Right forelimb (tissue), 1 donor: ENCODE measurements at places on chromosomes 5 and 9.

DNA sequence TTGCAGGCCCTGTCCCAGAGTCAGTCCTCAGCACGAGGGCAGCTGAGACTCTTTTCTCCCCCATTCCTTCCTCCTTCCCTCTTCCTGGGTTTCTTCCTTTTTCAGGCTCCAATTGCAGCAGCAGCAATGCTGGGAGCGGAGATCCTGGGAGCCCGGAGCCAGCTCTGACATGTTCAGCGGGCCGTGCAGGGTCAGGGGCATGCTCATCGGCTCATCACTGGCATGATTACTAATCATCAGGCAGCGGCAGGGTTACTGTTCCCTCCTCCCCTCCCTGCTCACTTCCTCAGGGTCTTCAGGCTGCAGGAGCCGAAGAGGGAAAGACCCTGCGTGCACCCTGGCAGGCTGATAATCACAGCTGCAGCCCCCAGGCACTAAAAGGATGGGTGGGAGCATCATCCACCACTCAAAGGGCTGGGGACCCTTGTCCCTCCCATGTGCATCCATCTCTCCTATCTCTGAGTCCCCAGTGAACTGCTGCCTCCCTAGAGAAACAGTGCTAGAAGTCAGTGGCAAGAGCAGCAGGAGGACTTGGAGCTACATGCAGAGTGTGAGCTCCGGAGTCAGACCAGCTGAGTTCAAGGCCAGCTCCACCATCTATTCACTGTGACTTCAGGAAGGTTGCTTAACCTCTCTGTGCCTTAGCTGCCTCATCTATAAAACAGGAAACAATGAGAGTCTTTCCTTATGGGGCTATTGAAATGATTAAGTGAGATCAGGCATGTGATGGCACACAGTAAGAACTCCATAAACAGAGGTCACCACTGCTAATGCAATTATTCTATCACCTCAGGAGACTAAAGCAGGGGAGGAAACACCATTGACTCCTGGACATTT, 7.8 kb upstream of the KCNIP1 start:
- DNase-seq, result no peak

DNA sequence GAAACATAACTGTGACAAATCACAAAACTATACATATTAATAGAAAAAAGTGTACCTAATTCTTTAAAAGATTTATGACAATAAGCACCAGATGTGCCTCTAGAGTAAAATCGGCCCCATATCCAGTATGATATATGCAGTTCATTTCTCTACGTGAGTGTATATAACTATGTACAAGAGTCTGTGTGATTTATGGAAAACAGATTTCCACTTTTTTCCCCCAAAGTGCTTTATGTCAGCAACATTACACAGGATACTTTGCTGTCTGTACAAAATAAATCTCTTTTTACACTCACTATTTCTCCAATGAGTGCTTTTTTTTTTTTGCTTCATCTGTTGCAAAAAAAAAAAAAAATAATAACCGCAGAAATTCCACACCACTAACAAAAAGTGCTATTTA, 298.8 kb upstream of the RFX3 start:
- no peak for DNase-seq

DNA sequence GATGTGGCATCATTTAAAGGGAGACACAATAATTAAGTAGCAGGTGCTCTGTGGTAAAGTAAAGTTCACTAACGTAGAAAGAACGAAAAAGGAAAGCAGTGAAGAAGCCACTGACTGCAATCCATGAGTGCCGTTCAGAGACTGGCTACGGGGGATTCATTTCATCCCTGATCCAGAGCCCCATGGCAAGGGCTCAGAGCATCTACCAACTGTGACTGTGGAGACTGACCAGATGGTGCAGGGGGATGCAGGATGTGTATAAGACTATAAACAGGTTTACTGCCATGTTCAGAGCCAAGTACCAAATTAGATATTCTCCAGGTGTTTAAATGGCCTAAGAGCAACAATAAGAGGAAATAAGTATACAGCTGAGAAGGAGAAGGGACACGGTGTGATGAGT, 47.7 kb downstream of the MARCHF11 start:
- DNase-seq, result no peak

GRCh38 chr9:7169717-7170389, 412.1 kb downstream of the KDM4C start:
- DNase-seq, result no peak

GRCh38 chr5:120252839-120253238, 211.3 kb upstream of the PRR16 start:
- DNase-seq, result no peak

GRCh38 chr5:173315495-173316338, 12.5 kb downstream of the STC2 start:
- peak; percentile 67 for DNase-seq

DNA sequence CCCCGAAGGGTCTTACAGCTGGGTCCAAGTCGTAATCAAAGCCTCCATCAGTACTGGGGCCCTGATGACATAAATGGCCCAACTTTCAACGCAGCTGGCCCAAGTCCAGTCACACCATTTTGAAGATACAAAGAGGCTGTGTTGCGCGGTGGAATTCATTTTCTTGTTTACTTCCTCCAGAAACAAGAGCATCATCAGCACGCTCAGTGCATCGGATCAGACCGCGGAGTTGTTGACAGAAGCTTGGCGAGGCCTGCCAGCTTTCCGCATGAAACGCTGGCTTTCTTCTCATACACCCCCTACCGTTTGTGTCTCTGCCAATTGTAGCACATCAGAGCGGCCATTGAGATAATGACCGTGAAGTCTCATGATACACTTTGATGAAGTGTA, 101.7 kb upstream of the SPATA31D4 start:
- peak; percentile 82 for DNase-seq

DNA sequence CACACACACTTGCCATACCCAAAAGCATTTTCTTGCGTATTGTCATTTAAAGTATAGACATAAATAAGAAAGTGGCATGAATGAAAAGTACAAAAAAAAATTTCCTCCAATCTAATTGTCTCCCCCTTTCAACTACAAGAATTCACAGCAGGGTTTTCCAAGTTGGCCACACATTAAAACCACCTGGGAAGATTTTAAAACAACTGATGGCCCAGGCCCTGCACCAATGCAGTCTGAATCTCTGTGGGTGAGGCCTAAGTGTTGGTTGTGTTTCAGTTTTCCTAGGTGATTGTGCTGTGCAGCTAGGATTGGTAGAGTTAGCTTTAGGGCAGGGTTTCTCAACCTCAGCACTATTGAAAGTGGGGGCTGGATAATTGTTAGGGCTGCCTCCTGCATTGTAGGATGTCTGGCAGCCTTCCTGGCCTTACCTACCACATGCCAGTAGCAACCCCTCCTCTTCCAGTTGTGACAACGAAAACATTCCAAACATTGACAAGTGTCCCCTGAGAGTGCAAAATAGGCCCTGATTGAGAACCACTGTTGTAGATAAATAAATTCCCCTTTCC, 337.1 kb downstream of the KIAA0825 start:
- DNase-seq, result no peak

- no peak for DNase-seq
Measured at GRCh38 chr5:153043886-153044285, 446.6 kb upstream of the GRIA1 start.

DNA sequence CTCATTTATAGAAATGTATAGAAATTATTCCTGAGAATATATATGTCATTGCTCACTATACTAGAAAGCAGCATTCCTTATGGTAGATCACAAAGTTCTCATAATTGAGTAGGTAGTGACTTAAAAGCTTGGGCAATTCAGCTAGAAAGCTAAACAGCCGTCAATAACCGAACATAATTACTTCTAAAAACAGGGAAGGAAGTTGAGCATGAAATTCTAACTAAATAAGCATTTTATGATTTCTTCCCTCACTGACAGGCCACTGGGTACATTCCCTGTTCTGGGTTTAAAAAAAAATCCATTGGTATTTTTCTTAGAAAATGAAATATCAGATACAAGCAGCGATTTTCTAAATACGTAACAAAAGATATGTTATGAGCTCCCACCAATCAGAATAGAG, 91.1 kb upstream of the DAB2 start:
- DNase-seq, result no peak

DNA sequence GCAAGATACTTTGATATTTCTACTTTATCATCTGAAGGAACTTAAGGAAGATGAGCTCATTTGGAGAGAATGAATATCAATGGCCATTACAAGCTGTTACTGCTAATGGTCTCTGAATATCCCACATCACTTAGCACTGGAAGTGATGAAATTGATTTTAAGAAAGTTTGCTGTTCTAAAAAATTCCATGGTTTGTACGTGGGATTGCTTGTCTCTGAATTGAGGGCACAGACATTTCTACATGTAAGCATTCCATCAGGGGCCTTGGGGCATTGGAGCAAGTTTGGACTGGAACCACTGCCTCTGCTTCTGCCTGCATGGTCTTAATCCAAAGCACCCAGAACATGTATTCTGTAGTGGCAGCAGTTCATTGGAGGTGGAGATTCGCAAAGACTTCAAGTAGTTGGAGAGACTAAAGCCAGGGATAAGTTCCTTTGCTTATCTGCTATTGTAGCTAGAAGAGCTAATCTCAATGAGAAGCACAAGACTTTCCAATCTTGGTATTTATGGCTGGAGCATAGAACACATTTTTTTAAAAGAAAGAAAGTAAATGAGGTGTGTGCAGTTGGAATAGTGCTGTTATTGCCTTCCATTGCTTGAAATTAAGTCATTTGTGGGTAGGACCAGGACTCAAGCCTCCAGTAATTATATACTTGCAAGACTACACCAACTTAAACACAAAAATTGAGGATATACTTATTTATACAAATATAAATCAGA, 424.2 kb downstream of the SPATA31D1 start:
- no peak for DNase-seq

GRCh38 chr5:181221792-181222629, 1.1 kb upstream of the TRIM41 start:
- DNase-seq, result peak; percentile 99

DNA sequence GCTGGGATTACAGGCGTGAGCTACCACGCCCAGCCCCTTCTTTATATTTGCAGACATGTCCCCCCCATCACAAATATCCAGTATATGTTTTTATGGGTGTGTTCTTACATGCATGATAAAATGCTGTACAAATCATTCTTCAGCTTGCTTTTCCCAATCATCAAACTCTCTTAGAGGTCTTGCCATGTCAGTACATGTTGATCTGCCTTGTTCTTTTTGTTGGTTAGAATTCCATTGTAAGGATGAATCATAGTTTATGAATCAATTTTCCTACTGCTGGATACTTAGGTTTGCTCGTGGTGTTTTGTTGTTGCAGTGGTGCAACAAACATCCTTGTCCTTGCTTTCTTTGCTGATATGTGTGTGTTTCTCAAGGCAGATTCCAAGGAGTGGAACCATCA, 79.9 kb upstream of the NEURL1B start:
- no peak for DNase-seq

- DNase-seq, result no peak
Measured at GRCh38 chr5:67160272-67160671, 36.3 kb downstream of the CD180 start.

DNA sequence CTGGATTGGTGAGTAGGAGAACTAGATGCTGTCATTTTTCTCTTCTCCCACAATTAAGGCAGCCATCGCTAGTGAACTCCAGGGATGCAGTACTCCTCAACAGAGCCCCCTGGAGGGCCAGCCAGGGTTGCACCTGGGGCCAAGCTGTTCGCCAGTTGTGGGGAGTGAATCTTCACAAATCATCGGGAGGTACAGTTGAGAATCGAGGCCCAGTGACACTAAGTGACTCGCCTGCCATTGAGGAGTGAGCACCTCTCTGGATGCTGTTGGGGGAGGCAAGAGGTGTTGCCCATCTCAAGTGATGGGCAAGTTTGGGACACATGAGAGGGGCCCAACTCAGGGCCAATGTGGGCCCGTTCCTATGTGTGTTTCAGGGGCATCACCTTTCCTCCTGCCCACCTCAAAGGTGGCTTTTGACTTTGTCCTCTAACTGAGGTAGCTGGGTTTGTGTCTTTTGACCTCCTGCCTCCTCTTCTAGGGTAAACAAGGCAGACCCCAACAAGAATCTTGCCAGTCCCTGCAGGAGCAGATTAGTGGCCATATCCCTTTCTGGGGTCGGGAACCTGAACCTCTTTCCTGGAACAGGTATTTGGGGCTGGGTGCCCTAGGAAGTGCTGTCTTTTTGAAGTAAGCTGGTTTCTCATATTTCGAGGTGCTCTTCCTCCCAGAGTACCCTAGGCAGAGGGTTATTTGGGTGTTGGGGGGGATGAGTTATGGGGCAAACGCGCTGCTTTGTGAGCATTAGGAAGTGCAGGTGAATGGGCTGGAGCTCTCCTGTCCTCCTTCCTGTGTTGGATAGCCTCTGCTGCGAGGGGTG, 181.2 kb downstream of the MACROH2A1 start:
- peak; percentile 37 for DNase-seq

DNA sequence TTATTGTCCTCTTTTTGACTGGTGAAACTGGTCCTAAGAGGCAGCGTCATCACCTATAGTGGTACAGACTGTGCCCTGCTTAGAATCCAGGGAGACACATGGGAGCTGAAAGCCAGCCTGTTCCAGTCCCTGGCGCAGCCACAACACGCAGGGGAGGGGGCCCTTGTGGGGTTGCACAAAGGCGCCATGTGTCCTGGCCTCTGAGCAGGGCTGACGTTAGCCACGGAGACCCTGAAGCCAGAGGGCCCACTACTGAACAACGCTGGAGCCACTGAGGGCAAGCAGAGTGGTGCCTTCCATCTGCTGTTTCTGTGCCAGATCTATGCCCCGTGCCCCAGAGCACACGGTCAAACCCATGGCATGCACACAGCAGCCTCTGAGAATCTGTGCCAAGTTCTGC, 147.3 kb downstream of the ACTL7B start:
- no peak for DNase-seq

- DNase-seq, result no peak
Measured at GRCh38 chr5:140004174-140004573, 38.9 kb downstream of the NRG2 start.

DNA sequence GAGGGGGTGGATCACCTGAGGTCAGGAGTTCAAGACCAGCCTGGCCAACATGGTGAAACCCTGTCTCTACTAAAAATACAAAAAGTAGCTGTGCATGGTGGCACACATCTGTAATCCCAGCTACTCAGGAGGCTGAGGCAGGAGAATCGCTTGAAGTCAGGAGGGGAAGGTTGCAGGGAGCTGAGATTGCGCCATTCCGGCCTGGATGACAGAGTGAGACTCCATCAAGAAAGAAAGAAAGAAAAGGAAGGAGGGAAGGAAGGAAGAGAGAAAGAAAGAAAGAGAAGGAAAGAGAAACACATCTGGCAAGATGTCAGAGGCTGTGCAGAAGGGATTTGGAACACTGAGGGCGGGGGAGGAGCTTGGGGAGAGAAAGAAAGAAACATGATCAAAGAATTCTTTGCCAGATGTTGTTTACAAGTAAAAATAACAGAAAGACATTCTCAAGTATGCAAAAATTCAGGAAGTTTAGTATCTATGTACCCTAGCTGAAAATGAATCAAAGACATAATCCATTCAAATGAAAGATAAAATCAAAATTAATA, 93.7 kb downstream of the AK8 start:
- DNase-seq, result no peak
